ENCODE measurements at places on chromosomes 6 and 20.

- no peak for ATAC-seq
Observed at GRCh38 chr6:110735666-110736065, 79.6 kb downstream of the CDK19 start.

DNA sequence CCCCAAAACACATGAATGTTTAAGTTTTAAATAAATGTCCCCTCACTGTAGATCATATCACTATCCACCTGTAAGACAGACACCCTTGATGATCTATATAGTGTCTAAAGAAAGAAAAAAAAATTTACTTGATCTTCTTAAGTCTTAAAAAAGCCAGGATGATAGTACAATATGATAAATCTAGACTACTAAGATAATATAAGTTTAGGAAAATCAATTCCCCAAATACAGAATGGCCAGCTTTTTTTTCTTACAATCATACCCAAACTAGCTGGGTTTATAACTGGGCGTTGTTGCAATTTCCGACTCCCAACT lies 14.4 kb downstream of the ZNF217 start:
- ATAC-seq, result peak; percentile 2

DNA sequence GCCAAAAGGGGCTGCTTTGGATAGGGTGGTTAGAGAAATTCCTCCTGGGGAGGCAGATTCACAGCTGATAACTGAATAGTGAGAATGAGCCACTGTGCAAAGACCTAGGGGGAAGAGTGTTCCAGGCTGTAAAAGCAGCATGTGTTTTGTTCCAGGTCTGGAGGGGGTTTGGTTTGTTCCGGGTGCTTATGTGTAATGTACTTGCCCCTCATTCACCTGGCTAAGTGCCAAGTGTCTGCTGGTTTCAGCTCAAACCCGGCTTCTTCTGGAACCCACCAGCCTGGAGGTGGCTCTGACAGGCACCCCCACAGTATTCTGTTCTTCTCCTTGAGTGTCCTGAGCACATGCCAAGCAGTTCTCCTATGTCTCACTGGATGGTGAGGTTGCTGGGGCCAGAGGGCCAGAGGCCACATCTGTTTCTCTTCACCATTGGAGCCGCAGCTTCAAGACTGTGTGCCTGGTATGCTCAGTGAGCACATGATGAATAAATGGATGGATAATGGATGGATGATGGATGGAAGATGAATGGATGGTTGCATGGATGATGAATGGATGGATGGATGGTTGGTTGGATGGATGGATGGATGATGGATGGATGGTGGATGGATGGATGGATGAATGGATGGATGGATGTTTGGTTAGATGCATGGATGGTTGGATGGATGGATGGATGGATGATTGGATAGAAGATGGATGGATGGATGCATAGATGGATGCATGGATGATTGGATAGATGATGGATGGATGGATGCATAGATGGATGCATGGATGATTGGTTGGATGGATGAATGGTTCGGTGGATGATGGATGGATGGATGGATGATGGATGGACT lies 227.6 kb downstream of the BMP7 start:
- ATAC-seq, result no peak

DNA sequence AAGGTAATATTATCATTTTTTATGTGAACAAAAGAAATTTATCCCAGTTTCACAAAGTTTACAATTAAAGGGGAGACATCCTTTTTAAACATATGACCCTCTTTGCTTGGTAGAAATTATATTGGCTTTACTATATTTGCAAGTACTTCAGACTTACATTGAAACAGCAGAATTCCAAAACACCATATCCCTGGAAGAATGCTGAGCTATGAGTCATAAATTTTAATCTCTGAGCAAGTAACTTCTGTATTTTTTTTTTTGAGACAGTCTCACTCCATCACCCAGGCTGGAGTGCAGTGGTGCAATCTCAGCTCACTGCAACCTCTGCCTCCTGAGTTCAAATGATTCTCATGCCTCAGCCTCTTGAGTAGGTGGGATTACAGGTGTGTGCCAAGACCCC lies 240.4 kb downstream of the TBC1D32 start:
- no peak for ATAC-seq

GRCh38 chr20:51910321-51911050 lies 108.2 kb upstream of the SALL4 start:
- ATAC-seq, result no peak

DNA sequence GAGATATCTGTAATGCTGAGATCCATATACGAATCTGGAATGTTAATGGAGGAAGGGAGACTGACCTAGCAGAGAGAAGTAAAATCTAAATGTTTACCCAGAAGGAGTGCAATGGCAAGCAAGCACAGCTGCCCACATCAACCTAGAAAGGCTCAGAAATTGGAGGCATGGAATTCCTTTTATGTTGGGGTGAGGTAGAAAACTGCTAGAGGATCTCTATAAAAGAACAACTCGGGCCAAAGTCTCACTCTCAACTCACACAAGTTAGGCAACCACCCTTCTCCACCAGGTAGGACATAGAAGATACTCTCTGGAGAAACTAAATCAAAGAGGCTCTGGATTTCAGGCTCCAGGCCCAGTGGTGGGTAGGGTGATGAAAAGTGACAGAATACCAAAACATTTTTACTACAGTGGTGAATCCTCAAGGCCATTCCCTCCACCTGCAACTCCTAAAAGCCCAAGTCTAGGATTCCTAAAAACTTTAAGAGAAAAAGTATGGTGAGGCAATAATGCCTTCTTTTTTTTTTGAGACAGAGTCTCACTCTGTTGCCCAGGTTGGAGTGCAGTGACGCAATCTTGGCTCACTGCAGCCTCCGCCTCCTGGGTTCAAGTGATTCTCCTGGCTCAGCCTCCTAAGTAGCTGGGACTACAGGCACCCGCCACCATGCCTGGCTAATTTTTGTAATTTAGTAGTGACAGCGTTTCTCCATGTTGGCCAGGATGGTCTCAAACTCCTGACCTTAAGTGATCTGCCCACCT lies 9.5 kb upstream of the ADGRG6 start:
- ATAC-seq, result no peak

GRCh38 chr20:39145921-39146320 lies 183.8 kb downstream of the DHX35 start:
- no peak for ATAC-seq
